ENCODE measurements at places on chromosomes 3 and 15.

GRCh38 chr3:54305409-54306099 is 183.2 kb downstream of the CACNA2D3 start:
- no peak for DNase-seq

DNA sequence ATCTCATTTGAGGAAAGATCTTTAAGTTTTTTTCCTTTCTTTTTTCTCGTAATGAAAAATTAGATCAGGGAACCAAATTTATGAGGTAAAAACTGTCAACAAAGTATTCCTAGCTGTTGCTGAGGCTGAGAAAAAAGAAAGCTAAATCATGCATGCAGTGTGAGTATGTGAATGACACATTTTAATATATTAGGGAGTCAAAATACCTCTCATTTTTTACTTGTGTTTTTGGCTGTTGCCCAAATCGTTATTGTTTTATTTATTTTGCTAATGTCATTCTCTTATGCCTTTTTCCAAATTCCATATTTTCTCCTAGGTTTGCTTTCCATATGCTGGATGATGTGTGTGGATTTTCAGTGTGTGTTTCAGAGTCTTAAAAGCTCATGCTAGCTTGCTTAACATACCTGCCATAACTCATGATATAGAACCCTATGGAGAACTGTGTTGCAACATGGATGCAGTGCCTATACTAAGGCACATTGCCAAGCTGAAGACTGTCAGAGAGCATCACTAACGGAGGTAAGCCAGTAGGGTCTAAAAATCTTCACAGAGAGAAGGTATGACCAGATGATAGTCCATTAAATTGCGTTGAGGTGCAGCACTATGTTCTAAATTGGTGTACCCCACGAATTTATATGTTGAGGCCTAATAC is 629.5 kb upstream of the KCNMB2 start:
- DNase-seq: no peak

DNA sequence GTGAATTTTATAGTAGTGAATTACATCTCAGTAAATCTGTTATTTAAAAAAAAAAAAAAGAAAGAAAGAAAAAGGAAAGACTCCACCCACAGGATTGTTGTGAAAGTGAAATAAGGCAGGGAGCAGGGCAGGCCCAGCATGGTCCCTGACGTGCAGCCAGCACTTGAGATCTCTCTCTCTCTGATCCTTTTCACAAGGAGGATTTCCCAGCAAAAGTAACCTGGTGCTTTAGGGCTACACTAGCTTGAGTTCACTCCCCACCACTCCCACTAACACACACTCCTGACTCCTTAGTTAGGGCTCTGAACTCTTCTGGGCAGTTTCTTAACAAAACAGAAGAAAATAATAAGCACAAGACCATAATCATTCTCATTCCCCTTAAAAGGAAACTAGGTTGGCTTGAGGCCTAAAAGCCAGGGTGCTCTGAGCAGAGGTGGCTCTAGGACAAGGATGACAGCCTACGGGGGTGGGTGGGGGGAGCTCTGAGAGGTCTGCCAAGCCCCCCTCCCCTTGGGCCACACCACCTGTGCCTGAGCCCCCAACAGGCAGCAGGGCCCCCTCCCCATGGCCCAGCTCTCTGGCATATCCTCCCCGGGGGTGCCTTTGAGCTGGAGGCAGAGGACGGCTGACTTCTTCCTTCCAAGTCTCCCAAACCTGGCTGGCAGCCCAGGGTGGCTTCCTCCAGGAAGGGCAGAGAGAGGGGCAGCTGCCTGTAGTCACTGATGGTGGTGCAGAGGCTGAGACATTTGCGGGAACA is 856 bp downstream of the TMEM40 start:
- DNase-seq: peak; percentile 59

DNA sequence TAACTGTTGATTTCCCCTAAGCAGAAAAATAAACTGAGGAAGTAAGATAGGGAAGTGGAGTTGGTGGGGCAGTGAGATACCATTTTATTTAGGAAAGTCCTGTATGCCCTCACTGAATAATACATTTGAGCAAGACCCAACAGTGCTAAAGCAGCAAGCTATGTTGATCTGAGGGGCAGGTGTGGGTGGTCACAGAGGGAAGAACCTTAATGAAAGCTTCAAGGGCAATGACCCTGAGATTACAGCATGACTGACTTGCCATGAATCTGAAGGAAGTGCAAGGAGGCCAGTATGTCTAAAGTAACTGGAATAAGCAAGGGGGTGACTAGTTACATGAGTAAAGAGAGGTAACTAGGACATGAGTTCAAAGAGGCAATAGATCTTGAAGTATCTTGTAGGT is 159.5 kb downstream of the CD47 start:
- DNase-seq: no peak

DNA sequence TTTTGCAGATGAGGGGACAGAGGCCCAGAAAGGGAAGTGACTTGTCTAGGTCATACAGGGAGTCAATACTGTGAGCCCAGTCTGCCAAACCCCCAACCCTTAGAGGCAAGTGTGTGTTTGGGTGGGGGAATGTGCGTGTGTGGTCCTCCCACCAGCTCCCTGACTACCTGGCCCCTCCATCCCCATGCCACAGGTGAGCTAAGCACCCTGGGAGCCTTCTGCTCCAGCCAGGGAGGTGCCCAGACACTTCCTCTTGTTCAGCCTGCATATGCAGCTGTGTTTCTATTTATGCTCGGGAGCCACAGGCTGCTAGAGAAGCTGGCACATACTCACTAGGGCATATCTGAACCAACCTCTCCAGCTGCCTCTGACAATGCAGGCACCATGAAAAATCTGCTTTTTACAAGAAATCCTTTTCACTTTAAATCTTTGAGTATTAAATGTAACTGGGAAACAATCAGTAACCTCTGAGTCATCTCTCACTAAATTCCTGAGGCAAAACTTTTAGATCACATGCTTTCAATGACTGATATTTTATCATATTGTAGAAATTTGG is 20.7 kb downstream of the TBC1D2B start:
- no peak for DNase-seq

GRCh38 chr15:88071141-88071540 is 185.4 kb downstream of the NTRK3 start:
- DNase-seq: no peak

DNA sequence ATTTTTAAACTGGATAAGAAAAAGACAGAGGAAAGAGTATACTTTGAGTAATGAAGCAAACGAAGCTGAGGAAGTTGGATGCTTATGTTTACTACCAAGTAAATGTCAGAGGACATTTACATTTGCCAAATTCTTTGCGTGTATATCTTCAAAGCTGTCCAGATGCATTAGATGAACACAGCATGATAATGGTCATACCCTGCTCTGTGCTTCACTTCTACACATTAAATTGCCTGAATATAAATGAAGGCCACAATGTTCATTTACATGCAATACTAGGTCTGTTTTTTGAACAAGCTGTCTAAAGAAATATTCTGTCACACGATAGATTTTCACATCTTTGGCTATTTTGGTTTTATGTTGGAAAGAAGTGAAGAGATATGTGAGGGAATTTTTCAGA is 405.8 kb upstream of the ADAMTS9 start:
- no peak for DNase-seq

DNA sequence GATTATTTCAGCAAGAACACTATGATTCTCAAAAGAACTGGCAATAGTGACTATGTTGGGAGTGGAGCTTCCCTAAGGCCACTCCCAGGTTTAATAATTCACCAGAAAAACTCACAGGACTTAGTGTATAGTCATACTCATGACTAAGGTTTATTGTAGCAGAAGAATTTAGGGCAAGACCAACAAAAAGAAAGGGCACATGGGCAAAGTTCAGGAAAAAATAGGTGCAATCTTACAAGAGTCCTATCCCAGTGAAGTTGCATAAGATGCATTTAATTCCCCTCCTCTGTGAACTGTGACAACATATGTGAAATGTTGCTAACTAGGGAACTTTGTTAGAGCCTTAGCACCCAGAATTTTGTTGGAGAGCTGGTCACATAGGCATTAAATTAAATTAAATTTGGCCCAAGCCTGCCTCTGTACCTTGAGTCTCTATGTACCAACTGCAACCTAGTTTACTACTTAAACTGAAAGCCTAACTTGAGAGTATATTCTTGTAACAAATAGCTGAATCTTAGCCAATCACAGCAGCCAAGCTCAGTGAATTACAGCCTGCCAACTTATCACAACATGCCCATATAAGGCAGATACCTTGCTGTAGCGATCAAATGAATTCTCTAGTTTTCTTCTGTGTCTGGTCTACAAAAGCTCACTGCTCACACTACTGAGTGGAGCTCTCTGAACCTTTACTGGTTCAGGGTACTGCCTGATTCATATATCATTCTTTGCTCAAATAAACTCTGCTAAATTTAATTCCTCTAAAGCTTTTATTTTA is 386.2 kb upstream of the ARHGEF26 start:
- DNase-seq: no peak

GRCh38 chr15:33022629-33023028 is 171.9 kb downstream of the FMN1 start:
- DNase-seq: peak; percentile 59

DNA sequence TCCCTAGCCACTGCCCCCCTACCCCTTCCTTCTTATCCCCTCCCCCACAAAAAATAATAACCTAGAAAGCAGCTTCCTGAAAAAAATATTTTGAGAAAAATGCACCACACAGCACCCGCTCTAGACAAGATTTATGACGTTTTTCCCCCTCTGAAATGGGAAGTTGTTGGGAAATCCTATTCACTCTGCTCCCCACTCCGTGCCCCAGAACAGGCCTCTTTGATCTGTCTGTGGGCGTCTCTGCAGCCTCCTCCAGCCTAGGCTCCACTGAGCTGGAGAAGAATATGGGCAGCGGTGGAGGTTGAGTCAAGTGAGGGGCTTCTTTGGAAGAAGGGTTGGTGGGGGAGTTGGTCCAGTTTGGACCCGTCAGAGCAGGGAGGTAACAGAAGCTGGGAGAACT is 28.5 kb upstream of the POLG start:
- DNase-seq: no peak

GRCh38 chr3:184117636-184118035 is 17.5 kb upstream of the EIF2B5 start:
- DNase-seq: no peak

GRCh38 chr3:187267306-187267705 is 24.2 kb downstream of the MASP1 start:
- DNase-seq: no peak

- DNase-seq: peak; percentile 76
Observed at GRCh38 chr3:149969940-149970715, 567 bp downstream of the PFN2 start.

- DNase-seq: no peak
Observed at GRCh38 chr15:67335534-67336222, 81.1 kb downstream of the IQCH start.

- no peak for DNase-seq
Observed at GRCh38 chr15:93296759-93297500, 207.9 kb upstream of the RGMA start.

- DNase-seq: no peak
Observed at GRCh38 chr15:63603516-63603915, 6.3 kb downstream of the FBXL22 start.

- DNase-seq: no peak
Observed at GRCh38 chr3:36796161-36796560, 31.8 kb upstream of the DCLK3 start.

- DNase-seq: peak; percentile 92
Observed at GRCh38 chr15:90660195-90660998, 56.7 kb upstream of the BLM start.

DNA sequence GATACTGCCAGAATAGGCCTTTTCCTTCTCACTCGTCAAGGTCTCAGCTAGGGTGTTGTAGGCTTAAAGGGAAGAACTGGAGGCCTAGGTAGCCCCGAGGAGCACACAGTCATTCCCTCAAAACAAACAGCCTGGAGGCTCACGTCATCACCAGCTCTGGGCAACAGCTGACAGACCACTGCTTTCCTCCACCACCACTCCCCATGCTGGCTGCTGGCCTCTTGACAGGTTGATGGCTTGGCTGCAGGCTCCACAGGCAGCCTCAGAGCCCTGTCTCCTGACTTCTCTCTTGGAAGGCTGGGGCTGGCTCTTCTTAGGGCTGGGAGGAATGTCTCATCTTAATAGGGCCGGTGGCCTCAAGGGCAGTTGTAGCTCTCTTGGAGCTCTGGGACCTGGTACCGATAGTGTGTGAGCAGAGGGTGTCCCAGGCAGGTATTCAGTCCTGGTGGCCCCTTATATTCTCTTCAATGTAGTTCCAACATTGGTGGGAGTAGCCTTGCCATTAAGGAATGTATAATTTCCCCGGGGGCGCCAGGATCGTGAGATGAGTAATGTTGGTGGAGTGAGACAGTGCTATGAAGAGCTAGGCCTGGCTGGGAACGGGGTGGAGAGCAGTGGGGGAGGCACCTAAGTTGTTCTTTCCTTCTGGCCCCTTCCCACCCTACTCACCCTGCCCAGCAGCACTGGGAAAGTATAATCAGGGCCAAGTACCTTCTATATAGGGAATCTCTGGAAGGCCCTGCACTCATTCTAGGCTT is 6.1 kb upstream of the AP2M1 start:
- DNase-seq: peak; percentile 77

DNA sequence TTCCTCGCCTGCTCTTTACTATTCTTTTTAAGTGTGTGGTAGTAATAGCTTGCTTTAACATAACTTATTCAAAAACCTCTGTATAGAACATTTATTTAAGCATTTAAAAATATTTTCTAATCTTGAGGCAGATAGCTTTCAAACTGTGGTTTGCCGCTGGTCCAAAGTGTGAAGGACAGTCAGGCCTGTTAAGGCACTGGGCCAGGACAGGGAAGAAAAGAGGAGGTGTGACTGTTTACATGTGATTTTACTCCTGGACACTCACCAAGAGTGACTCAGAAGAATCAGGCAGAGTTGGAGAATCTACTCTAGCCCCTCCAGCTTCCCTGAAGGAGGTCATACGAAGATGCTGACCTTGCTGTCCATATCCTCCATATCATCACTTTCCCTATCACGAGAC is 44.7 kb downstream of the CEP152 start:
- no peak for DNase-seq

- DNase-seq: no peak
Observed at GRCh38 chr15:101115786-101116680, 135.8 kb downstream of the CHSY1 start.

DNA sequence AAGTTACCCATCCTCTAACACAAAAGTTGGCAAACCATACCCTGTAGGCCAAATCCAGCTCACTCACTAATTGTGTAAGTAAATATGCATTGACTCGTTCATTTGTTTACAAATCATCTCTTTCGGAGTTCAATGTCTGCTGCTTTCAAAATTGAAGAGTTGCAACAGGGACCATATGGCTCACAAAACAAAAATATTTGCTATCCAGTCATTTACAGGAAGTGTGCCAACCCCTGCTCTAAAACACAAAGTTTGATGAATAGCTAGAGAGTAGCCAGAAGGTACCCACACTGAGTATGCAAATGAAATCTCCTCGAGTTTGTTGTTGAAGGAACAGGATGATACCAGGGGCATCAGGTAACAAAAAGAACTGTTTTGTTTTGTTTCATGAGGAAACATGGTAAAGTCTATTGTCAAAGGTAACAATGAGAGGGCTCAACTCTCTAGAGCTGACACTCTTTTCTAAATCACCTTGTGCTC is 236.2 kb upstream of the THBS1 start:
- DNase-seq: no peak

DNA sequence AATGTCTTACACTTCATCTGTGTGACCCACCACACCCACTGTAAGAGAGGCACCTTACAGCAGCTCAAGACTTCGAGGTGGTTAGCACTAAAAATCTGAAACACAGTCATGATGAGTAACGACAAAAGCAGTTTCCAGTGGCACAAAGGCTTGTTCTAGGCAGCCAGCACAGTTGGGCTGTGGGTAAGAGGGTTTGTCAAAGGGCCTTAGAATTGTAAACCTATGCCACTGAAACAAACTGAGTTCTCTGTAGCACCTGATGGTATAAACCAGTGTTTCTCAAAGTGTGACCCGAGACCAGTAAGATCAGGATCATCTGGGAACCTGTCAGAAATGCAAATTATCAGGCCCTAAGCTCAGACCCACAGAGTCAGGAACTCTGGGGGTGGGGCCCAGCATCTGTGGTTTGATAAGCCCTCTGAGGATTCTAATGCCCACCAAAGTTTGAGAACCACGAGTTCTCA is 36.5 kb downstream of the DAPK2 start:
- DNase-seq: peak; percentile 22

All from brain microvascular endothelial cell (primary cell).